Activated CD4-positive, alpha-beta T cell treated with anti-CD3 and anti-CD28 coated beads, Interleukin-2, amount 10 ng/mL, durations not matched to agents 7 days and 5 days (primary cell): ENCODE measurements at places on chromosomes 7 and 10.

- no peak for DNase-seq
Measured at GRCh38 chr7:805261-805660, 27.0 kb upstream of the SUN1 start.

GRCh38 chr7:25907214-25907613, 244.8 kb upstream of the NFE2L3 start:
- DNase-seq, result no peak

DNA sequence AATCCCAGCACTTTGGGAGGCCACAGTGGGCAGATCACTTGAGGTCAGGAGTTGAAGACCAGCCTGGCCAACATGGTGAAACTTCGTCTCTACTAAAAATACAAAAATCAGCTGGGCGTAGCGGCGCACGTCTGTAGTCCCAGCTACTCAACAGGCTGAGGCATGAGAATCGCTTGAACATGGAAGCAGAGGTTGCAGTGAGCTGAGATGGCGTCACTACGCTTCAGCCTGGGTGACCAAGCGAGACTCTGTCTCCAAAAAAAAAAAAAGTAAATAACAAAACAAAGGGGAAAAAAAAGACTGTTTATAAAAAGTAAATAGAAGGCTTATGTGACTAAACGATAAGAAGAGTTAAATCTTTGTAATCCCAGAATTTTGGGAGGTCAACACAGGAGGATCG, 15.0 kb upstream of the DNMBP start:
- DNase-seq, result no peak

DNA sequence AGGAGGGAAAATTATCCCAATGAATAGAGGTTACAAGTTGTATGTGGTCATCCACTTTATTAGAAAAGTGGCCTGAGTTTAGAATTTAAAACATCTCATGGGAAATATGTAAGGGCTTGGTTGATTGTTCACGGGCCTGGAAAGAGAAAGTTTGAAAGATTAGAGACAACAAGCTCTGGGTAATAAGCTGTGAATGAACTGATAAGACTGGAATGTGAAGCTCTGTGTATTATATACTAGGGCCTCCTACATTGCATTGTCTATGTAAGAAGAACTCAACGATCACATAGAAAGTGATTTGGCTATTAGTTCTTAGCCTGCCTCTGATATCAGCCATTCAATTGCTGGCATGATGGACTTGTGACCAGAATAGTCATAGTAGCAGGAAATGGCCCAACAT, 199.2 kb upstream of the MAGI2 start:
- no peak for DNase-seq

- DNase-seq, result no peak
Measured at GRCh38 chr10:129958148-129958628, 5.9 kb downstream of the EBF3 start.

DNA sequence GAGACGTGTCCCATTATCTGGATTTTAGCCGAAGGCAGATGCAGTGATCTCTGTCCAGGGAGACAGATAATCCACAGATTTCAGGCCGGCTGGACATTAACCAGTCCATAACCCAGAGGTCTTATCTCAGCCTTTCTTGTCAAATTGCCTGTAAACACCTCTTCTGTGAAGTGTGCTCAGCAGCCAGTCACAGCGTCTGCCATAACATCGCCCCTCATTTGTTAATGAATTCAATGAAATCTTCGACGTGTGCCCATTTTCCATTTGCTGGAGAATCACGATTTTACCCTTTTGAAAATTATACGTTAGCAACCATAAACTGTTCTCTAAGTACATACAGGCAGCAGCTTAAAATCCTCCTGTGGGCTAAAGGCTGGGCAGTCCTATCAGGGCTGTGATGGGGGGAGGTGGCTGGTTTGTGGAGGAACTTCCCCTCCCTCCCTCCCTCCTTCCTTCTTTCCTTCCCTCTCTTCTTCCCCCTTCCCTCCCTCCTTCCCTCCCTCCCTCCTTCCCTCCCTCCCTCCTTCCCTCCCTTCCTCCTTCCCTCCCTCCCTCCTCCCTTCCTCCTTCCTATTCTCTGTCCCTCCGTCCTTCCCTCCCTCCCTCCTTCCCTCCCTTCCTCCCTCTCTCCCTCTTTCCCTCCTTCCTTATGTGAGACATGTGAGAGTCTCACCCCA, 26.6 kb upstream of the FAM20C start:
- no peak for DNase-seq
